ENCODE measurements at places on chromosomes 4 and X.

GRCh38 chrX:153684467-153685155 lies 3.1 kb upstream of the SLC6A8 start:
- DNase-seq = no peak

DNA sequence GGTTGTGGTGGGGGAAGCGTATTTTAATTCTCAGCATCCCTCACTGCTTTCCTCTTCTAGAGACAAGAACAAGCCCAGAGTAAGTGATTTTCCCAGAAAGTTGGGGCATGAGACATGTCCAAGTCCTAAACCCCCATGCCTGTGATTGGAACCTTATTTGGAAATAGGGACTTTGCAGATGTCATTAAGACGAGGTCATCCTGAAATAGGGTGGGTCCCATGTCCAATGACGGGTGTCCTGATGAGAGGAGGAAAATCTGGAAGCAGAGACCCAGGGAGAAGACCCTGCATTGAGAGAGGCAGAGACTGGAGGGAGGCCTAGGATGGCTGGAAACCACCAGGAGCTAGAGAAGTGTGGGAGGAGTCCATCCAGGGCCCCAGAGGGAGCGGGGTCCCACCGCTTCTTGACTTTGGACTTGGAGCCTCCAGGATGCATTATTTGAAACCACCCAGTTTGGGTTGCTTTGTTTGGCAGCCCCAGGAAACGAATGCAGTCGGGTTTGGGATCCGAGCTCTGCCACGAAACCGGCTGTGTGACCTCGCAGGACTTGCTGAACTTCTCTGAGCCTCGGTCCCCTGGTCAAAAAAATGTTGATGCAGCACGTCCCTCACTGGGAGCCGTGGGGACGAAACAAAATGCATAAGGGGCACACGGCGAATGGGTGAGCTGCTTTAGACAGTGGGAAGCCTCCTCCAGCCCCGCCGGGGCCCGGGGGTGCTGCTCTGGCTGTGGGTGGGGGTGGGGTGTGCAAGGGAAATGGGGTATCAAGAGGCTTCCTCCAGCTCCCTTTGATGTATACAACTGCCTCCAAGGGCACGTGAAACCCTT lies 113.9 kb downstream of the CPZ start:
- no peak for DNase-seq

DNA sequence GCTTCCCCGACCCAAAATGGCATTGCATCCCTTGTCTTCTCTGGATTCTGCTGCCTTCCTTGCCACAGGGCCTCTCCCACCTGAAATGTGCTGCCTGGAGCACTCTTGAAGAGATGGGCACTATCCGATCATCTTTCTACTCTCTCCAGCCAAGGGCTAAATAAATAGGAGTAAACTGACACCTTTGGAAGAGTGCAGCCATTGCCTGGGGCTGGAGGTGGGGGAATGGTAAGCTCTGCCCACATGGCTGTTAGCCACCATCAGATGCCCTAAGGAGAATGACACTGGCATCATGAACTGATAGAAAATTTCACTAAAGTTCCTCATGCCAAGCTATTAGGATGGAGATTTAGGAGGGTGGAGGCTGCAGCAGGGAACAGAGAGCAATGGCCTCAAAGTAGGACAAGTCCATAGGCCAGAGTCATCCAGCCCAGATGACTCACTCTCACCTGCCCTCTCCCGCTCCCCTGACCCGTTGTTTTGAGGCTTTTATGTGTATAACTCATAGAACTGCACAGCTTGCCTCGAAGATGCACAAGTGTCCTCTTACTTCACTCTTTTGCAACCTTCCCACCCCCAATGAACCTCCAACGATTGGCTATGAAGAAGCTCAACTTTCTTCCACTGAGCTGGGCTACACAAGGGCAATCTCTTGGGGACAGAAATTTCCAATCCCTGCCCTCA lies 822 bp upstream of the PFKFB1 start:
- DNase-seq = no peak

DNA sequence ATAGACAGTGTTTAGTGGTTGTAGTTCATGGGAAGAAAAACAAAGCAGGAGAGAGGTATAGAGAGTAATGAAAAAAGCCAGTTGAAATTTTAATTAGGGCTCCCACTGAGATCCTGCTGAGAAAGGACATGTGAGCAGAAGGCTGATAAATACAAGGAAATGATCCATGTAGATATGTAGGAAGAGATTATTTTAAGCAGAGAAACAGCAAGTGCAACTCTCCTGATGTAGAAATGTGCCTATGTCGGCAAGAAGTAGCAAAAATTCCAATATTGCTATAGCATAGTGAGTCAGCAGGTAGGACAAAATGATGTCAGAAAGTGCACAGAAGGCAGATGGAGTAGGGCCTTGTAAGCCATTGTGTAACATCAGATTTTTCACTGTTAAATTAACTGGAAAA lies 1027.3 kb downstream of the PCDH18 start:
- DNase-seq = no peak

DNA sequence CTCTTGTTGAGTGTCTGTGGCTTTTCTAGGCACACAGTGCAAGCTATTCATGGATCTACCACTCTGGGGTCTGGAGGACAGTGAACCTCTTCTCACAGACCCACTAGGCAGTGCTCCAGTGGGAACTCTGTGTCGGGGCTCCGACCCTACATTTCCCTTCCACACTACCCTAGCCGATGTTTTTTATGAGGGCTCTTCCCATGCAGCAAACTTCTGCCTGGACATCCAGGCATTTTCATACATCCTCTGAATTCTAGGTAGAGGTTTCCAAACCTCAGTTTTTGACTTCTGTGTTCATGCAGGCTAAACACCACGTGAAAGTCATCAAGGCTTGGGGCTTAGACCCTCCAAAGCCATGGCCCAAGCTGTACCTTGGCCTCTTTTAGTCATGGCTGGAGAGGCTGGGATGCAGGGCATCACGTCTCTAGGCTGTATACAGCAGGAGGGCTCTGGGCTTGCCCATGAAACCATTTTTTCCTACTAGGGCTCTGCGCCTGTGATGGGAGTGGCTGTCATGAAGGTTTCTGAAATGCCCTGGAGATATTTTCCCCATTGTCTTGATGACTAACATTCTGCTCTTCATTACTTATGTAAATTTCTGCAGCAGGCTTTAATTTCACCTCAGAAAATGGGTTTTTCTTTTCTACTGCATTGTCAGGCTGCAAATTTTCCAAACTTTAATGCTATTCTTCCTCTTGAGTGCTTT lies 249.8 kb upstream of the CPEB2 start:
- DNase-seq = no peak

DNA sequence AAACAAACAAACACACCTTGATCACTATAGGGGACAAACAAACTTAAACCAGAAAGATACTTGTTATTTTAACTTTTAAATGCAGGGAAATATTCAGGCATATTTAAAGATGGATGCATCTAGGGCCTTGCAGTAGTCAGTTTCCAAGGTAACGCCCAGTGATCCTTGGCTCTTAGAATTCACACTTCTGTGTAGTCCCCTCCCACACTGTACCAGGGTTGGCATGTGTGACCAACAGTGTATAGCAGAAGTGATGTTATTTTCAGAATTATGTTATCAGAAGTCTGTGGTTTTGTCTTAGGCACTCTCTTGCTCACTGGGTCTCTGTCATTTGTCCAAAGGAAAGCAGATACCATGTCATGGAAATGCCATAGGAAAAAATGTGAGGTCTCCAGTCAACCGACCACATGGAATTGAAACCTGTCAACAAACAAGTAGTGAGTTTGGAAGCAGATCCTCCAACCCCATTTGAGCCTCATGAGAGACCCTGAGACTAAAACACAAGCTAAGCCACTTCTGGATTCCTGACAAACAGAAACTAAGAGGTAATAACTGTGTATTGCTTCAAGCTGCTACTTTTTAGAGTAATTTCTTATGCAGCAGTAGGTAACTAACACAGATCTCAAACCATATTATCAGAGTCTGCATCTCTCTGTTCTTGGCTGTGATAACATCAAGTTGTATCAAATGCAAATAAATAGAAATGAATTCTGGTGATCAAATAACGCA lies 670.3 kb downstream of the KCTD8 start:
- DNase-seq = no peak

DNA sequence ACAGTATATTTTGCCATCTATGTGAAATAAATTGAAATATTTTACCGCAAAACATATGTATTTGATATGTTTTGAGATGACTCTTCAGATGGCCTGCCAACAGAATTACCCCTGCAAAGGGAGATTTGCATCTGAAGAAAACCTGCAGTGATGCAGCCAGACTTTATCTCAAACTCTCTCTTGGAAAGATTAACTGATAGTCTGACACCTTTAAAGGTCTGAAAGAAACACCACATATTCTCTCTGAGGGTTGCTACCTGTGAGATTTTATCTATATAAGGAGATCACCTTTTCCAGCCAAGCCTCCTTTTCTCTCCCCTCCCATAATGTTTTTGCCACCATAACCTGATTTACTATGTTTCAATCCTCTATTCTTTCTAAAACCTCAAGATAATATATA lies 1106.3 kb upstream of the IGFBP7 start:
- no peak for DNase-seq

Measured in activated gamma-delta T cell treated with Interleukin-2 at 50 U/mL for 16 hours (primary cell).